Activated T-helper 1 cell treated with anti-CD3 and anti-CD28 coated beads, Interleukin-2, amount 50 U/mL, for 16 hours (primary cell): ENCODE measurements at places on chromosomes 7 and 10.

GRCh38 chr7:25852939-25853271 is 299.1 kb upstream of the NFE2L3 start:
- no peak for DNase-seq

DNA sequence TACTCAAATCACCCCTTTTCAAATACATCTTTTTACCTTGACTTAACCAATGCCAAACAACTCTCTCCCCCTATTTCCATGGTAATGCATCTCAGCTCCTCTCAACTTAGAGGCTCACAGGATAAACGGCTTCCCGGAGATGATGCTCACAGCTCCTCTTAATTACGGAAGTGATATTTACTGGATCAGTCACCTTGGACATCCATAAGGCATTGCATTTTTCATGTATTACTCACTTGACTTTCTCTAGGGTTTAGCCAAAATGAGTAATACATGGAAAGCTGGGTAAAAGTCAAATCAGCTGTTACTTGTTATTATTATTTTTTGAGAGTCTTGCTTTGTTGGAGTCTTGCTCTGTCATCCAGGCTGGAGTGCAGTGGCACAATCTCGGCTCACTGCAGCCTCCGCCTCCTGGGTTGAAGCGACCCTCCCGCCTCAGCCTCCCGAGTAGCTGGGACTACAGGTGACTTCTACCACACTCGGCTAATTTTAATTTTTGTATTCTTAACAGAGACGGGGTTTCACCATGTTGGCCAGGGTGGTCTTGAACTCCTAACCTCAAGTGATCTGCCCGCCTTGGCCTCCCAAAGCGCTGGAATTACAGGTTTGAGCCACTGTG is 73.3 kb upstream of the RHEB start:
- DNase-seq, result no peak

DNA sequence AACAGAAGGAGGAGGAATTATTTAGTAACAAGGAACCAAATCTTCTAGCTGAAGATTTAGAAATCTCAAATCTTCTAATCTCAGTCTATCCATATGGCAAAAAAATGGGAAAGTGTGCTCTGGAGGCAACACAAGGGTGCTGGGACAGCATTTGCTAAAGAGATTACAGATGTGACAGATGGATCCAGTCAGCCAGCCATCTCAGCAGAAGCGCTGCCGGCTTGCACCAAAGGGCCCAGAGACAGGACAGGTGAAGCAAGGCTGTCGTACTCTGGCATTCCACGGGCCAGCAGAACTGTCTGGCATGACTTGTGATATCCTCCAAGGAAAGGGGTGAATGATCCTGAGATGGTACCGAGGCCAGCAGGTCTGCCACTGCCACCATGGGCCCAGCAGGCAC is 45.7 kb upstream of the GJD4 start:
- DNase-seq, result no peak

GRCh38 chr10:131638880-131639278 is 261.9 kb upstream of the PPP2R2D start:
- DNase-seq, result no peak

- DNase-seq, result no peak
Measured at GRCh38 chr10:10403762-10404161, 613.9 kb upstream of the CELF2 start.

DNA sequence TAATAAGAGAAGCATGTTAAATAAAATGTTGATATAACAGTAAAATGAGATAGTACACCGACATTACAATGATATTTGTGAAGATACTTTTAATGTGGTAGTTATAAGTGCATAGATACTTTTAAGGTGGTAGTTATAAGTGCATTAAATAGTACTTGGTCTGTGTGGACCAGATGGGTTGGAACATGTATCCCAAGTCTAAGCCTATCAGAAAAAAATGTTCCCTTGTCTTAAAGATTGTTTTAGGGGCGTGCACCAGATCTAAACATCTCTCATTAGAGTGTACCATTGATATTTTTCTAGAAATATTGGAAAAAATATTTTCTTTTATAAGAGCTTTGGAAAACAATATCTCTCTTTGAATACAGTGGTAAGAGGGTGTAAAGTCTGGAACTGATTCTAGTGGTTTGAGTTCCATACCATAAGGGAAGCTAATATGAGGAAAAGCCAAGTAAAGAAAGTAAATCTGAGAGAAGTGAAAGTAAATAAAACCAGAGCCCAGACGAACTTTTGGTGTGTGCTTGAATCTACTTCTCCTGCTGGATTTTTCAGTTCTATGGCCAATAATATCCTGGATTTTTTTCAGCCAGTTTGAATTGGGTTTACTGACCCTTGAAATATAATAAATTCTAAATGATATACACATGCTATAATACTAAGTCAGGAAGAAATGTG is 175.3 kb downstream of the MBL2 start:
- DNase-seq, result no peak

DNA sequence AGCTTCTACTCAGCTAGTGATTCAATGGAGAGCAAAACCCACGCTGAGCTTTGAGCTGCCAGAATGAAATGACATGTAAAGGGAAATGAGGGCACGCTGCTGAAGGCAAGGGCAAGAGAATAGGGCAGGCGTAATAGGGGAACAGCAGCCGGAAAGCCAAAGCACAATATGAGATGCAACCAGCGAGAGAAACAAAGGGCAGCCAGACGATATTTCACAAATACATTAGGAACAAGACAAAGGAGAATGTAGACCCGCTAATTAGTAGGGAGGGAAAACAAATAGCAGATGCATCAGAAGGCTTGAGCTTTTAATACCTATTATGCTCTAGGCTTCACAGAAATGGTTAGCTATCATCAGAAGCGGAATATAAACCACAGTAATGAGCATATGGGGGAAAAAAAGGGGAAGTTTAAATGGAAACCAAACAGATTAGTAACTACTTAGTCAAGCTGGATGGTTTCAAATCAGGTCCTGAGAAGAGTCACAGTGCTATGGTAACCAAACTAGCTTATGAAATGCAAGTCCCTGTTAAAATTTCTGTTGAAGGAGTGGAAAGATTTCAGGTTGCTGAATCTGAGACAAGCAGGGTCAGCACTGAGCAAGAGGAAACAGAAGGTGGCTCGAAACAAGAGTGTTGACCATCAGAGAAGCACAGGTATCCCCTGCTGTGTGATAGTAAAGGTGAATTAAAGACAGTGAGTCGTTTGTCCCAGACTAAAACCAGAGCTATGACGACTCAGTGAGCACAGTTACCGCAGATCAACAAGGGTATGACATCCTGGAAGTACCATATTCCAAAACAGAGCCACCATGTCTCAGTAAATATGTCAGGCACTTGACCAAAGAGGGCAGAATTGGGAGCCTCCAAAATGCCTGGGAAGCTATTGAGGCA is 496.9 kb upstream of the CELF2 start:
- DNase-seq, result no peak

DNA sequence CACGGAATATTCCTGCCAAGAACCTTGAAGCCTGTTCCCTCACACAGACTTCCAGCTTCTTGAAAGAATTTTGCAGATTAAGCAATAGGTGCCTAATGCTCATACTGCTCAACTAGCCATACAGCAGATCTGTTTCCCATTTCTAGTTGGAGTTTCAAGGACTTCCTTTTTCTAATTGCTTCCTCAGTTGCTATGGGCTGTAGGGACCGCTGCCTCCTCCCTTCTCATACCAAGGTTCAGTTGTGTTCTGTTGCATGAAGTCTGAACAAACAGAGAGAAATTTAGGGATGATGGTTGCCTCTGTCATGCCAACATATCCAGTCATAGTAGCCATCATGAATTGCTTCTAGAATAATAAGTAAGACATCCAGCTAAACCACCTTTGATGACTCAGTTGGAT is 6.8 kb downstream of the ITGA8 start:
- DNase-seq, result no peak

GRCh38 chr10:113957013-113957412 is 86.7 kb upstream of the ADRB1 start:
- no peak for DNase-seq

- DNase-seq, result no peak
Measured at GRCh38 chr7:5525271-5526099, 101.9 kb upstream of the TNRC18 start.

DNA sequence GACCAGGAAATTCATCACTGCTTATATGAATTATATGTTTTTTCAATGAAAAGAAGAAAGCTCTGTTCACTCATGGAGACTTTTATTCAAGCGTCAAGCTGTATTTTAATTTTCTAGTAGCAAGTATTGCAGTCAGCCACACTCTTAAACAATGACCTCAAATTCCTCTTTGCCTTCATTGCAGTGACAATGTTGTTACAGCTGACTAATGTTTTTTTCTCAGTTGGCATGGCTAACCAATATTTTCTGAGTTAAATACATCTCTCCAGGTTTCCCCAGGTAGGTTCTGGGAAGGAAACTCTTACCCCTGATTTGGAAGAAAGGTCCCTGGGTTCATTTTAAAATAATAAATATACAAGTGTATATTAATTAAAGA is 241.5 kb downstream of the WDR11 start:
- no peak for DNase-seq

DNA sequence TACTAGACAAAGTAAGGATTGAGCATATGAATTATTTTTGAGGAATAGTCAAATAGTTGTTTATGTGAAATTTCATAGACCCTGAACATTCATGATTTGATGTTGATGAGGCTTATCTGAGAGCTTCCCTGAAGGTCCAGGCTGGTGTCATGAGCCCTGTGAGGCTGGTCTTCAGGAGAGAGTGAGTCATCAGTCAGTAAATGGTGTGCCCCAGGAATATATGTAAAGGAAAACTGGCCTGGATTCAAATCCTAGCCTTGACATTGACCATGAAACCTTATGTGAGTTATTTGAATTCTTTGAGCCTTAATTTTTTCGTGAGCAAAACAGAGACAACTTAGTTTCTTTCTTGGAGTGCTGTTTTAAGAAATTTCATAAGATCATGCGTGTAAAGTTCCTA is 6.2 kb downstream of the TMEM236 start:
- DNase-seq, result no peak

DNA sequence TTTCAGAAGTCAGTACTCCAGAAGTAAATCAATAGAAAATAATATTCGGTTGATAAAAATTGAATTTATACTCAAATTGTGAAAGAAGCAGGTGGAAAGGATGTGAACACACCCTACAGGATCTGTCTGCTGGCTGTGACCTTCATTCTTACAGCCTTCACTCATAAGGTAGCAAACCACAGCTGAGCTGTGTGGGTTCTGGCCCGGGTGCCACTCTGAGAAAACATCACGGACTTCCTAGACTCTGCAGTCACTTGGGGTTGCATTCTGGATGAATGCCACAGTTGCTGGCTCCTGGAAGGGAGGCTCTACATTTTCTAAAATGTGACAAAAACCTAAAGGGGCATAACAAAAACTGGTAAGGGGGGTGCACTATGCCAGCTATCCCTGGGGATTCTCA is 36.0 kb upstream of the ABLIM1 start:
- DNase-seq, result no peak

- no peak for DNase-seq
Measured at GRCh38 chr10:49628599-49628998, 14.8 kb downstream of the CHAT start.

DNA sequence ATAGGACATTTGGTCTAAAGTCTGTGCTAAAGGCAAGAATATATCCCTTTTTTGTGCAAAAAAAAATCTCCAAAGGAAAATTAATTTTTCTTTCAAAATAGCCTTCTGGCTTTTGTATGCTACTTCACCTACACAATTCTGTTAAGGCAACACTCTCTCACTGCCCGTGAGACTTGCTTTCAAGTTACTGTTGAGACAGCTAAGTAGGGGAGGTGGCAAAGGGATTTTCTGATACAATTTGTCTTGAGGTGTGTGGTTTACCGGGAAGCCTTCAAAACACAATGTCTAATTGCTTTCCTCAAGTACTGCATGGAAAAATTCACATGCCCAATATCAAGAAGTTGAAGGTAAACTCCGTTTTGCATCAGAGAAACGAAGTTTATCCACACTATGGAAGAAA is 50.8 kb upstream of the RSU1 start:
- DNase-seq, result no peak

DNA sequence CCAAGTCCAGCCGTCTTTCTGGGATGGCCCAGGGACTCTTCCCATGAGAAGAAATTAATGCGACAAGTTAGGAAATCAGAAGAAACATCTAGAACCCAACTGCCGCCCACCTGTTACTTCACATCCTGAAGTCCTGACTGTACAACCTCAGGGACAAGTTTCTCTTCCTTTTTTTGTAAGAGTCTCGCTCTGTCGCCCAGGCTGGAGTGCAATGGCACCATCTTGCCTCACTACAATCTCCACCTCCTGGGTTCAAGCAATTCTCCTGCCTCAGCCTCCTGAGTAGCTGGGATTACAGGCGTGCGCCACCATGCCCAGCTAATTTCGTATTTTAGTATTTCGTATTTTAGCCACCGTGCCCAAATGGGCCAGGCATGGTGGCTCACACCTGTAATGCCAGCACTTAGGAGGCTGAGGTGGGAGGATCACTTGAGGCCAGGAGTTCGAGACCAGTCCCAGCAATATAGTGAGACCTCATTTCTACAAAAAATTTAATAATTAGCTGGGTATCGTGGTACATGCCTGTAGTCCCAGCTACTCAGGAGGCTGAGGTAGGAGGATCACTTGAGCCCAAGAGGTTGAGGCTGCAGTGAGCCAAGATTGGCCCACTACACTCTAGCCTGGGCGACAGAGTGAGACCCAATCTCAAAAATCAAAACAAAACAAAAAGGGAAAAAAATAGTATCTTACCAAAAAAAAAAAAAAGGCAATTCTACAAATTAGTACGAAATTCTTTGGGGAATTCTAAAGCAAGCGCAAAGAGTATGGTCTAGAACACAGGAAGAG is 20.8 kb downstream of the LAT2 start:
- DNase-seq, result no peak

GRCh38 chr7:5681979-5682546 is 99.4 kb downstream of the RNF216 start:
- no peak for DNase-seq

- no peak for DNase-seq
Measured at GRCh38 chr7:68065581-68065980, 1068.9 kb downstream of the TYW1 start.

- DNase-seq, result no peak
Measured at GRCh38 chr10:31749981-31750840, 178.4 kb downstream of the ARHGAP12 start.

GRCh38 chr10:98602224-98602623 is 155.5 kb upstream of the HPS1 start:
- no peak for DNase-seq

DNA sequence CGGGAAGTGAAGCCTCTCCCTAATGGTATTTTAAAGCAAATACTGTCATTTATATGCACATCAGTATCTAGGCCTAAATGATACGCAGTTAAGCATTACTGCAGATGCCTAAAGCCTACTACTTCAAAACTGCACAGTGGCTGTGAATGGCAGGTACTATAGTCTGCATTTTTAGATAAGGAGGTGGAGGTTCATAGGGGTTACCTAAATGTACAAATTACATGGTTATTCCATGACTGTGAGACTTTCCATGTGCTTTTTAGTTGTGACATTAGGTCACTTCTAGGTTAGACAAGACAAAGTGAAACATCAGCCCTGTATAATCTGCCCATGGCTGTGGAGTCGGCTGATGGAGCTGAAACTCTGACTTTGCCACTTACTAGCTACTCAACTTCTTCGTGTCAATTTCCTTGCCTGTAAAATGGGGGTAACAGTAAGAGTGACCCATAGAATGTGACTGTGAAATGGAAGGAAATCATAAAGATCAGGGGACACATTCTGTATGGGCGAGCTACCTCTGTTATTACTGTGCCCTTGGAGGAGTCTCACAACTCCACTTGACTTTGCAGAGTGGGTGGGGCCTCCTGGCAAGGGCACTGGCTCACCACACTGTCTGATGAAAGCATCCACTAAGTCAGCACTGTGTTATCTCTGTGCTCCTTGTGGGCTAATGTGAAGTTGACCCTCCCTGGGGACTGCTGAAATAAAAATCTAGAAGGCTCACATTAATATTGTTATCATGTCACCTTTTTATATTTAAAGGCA is 239.4 kb downstream of the TNS3 start:
- DNase-seq, result no peak

- DNase-seq, result no peak
Measured at GRCh38 chr7:151825721-151826120, 51.2 kb downstream of the PRKAG2 start.
